Fibroblast of skin of left biceps (primary cell): ENCODE measurements at places on chromosomes 13 and 19.

GRCh38 chr19:41276231-41276630 lies 12.1 kb downstream of the HNRNPUL1 start:
- DNase-seq, result no peak

GRCh38 chr13:93964146-93964512 lies 515.4 kb downstream of the DCT start:
- DNase-seq, result no peak

GRCh38 chr13:48235341-48236135 lies 2.5 kb downstream of the ITM2B start:
- no peak for DNase-seq

DNA sequence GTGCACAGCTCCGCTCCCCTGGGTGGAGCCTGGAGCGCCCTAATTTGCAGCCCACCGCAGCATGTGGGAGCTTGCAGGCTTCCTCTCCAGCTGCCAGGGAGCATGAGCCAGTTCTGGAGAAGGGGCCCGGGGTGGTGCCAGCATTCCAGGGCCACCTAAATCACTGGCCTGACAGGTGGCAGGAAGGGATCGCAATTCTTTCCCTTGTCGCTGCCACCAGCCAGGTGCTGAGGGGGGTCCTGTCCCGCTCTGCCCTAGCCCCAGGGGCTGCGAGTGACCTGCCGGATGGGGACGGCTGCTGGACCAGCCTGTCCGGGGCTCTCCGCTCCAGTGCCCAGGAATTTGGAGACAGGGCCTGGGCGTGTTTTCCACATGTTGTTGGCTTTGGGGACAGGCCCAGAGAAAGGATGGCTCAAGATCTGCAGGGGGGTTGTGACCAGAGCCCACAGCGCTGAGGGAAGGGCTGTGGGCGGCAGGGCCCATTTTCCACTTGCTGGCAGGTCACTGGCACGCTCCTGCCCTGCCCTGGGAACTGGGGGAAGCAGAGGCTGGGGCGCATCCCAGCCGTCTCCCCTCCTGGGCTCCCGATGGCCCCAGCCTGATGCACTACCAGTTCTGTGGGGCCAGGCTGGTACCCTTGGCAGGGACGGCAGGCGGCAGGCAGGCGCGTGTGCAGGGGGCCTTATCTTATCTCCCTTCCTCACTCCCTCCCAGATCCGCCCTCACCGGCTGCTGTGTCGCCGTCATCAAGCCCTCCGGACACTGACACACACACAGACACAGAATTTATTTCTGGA lies 9.5 kb downstream of the NDUFA11 start:
- DNase-seq, result no peak

GRCh38 chr19:19562665-19563347 lies 24.7 kb downstream of the CILP2 start:
- no peak for DNase-seq

DNA sequence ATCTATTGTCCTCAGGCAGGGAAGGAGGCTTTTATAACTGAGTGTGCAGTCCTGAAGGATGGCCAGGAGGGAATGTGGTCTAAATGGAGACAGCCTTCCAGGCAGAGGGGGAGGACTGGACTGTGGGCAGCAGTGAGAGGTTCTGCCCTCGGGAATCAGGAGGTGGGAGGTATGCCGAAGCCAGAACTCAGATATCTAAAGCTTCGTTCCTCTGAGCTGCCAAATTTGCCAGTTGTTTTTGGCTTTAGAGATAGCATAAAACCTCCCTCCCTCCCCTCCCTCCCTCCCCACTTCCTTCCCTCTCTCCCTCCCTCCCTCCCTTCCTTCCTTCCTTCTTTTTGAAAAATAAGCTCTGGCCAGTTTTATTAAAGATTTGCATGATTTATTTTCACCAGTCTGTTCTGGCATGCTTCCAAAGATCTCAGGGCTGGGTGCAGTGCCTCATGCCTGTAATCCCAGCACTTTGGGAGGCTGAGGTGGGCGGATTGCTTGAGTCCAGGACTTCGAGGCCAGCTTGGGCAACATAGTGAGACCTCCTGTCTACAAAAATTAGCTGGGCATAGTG lies 2.4 kb downstream of the MEDAG start:
- DNase-seq, result no peak

DNA sequence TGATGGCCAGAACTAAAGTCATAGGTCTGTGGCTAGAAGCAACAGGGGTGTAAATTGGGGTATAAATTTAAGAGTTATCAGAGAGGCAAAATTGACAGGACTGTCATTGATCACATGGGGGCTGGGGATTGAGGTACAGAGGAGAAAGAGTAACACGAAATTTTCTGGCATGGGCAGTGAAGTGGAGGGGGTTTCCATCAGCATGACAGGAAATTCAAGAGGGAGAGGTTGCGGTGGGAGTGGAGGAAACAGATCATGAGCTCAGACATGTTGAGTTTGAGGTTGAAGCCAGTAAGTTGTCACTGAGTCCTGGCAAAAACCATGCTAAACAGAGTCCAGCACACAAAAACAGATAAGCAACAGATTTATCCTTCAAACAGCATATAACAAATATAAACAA lies 192.1 kb upstream of the TSC22D1 start:
- DNase-seq, result no peak

DNA sequence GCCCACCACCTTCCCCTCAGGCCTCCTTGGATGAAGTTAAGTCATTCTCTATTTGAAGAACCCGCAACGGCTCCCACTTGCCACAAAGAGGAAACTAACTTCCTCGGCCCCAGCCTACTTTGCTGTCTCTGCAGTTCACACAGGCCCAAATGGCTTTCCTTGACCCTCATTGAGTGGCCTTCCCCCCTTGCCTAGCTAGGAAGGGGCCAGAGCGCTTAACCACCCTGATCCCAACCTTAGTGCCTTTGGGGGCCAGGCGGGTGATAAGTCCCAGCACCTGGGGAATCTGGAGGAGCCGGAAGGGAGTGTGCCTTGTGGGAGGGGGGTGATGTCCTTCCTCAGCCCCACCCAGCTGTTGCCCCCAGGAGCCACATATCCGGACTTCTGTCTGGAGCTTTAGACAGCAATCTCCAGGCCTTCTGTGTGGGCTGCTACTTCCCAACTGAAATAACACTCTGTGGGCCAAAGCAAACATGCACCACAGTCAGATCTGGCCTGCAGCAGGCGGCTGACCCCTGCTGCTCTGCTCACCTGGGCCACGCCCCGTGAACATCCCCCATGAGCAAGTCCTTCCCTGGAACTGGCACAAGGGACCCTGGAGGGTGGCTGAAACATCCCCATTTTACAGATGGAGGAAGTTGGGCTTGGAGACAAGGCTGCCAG lies 10.5 kb downstream of the NECTIN2 start:
- DNase-seq, result no peak

GRCh38 chr19:56885173-56885985 lies 44.9 kb upstream of the PEG3 start:
- no peak for DNase-seq
